ENCODE measurements at places on chromosomes 11 and 22.

- no peak for DNase-seq
These were observed 658.2 kb downstream of the NTM start for GRCh38 chr11:132028380-132029240.

GRCh38 chr11:113176599-113177360, 137.6 kb upstream of the TTC12 start:
- DNase-seq = no peak

DNA sequence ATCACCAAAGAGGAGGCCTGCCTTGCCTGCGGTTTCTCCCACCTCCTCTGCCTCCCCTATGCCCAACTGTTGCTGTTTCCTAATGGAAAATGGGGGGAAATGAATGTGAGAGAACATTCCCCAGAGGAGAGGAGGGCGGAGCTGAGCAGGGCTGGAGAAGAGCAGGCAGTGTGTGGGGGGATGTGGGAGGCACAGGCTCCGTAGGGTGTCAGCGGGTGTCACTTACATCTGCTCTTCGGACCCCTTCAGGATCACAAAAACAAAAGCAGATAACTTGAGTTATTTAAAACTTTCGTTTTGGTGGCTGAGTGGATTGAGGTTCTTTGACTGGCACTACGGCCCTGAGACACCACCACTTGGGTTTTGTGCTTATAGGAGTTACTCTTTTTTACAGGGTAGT, 93.8 kb downstream of the CEP164 start:
- no peak for DNase-seq

- no peak for DNase-seq
These were observed 10.5 kb downstream of the TOLLIP start for GRCh38 chr11:1298695-1299492.

DNA sequence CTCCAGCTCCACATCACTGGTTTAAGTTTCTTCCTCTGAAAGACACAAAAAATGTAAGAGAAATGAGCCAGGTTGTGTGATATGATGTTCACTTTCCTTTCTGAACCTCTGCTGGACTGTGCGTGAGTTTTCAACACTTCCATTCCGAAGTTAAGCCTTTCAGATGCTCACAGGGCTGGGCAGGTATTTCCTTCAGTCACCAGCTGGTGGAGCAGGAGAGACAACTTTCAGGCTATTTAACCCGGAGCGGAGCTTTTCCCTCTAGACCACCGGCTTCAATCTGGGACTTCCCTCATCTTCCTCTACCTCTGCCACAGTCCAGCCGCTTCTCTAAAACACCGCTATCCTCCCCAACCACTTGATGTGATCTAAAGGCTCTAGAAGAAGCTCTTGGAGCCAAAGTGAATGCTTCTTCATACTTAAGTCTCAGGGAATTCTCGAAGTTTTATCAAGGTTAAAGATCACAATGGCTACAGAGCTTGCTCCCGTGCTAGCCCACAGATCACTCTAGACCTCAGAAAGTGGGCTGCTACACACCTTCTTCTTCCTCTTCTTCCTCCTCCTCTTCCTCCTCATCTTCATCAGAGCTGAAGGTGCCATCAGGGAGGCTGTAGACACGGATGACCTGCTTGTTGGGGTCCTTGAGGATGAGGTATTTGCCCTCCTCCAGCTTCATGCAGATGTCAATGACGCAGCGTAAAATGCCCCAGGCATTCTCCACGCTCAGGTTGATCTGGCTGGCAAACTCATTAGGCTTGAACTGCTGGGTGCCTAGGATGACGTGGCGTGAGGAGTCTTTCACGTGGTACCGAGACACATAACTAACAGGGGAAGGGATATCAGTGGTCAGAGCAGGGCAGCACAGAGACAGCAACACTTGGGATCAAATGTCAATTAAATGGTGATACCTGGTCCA, 4.4 kb upstream of the FOXRED2 start:
- no peak for DNase-seq

GRCh38 chr11:118060081-118060661, 16.7 kb upstream of the TMPRSS4 start:
- DNase-seq = no peak

- peak; percentile 88 for DNase-seq
These were observed 1.1 kb downstream of the BSCL2 start for GRCh38 chr11:62705880-62706849.

DNA sequence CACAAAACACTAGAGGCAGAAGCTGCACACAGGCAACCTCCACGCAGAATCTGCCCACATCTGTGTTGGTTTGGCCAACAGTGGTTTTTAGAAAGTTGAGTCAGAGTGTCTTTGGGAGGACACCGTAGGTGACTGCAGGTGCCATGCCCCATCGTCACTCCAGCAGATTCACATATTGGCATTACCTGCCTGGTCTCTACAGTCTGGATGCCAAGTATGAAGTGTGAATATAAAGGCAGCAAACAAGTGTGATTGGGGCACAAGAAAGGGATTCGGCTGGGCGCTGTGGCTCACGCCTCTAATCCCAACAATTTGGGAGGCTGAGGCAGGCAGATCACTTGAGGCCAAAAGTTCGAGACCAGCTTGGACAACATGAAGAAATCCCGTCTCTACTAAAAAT, 11.0 kb upstream of the FXYD2 start:
- DNase-seq = no peak

- DNase-seq = no peak
These were observed 10.5 kb upstream of the MGAT3 start for GRCh38 chr22:39446239-39446721.

DNA sequence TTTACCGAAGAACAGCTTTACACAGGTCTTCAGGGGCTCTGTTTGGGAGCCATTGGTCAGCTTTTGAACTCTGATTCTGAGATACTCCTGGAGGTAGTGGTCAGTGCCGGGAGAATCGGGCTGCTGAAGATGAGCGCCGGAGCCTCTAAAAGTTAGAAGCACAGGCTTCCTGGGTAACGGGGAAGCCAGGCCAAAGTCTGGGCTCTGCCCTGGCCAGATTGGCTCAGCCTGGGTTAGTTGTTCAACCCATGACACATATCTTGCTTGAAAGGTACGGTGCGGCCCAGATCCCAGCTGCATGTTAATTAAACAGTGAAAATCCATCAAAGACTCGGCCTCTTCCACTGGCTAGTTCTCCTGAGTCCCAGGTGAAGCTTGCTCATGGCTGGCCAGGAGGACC, 18.0 kb downstream of the PARVA start:
- DNase-seq = no peak

Measured in activated effector memory CD4-positive, alpha-beta T cell treated with Interleukin-2 at 50 U/mL for 16 hours (primary cell).